Activated effector memory CD4-positive, alpha-beta T cell treated with anti-CD3 and anti-CD28 coated beads, Interleukin-2, amount 50 U/mL, for 16 hours (primary cell): ENCODE measurements at places on chromosomes 7 and 10.

DNA sequence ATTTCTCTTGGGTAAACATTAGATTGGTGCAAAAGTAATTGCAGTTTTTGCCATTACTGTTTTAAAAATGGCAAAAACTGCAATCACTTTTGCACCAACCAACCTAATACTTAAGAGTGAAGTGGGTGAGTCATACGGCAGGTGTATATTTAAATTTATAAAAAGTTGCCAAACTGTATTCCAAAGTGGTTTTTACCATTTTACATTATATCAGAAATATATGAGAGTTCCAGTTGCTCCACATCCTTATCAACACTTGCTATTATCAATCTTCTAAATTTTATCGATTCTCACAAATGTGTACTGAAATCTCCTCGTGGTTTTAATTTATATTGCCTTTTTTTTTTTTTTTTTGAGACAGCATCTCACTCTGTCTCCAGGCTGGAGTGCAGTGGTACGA, 3.5 kb upstream of the SCRN1 start:
- no peak for DNase-seq

GRCh38 chr10:114678820-114679219, 20.7 kb upstream of the ABLIM1 start:
- DNase-seq, result no peak

- no peak for DNase-seq
These were observed 25.4 kb downstream of the GBX1 start for GRCh38 chr7:151141855-151142685.

DNA sequence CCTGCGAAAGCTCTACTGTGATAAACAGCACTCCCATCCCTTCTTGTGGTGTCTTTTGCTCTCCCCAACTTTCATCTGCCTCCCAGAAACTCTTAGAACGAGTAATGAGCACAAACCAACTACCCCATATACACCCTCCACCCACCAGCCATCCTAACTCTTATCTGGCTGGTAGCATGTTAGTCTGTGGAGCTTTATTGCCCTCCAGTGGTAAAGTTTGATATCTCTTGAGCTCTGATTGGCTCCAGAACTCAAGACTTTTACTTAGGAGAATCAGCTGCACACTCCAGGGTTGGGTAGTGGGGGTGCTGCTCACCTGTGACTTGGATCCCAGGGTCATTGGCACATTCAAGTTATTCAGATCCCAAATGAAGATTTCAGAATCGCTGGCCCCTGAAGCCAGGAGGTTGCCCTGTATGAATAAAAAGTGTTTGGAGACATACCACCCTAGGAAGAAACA, 10.9 kb downstream of the SEC31B start:
- no peak for DNase-seq

DNA sequence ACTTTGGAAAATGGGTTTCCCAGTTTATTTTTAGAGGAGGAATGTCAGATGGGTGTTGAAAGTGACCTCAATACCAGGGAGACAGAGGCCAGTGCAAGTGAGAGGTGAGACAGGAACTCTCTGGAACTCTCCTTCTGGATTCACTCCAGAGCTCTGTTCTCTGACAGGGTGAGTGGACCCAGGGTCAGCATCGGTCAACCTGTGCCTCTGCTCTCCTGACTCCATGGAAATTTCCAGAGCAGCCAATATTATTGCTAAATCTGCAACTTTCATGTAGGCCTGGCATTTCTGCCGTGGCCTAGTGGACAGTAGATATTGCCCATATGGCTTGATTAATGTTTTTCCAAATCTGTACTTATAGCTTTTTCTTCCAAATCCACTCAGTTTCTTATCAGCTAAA, 20.2 kb downstream of the AKR1C4 start:
- DNase-seq, result no peak

DNA sequence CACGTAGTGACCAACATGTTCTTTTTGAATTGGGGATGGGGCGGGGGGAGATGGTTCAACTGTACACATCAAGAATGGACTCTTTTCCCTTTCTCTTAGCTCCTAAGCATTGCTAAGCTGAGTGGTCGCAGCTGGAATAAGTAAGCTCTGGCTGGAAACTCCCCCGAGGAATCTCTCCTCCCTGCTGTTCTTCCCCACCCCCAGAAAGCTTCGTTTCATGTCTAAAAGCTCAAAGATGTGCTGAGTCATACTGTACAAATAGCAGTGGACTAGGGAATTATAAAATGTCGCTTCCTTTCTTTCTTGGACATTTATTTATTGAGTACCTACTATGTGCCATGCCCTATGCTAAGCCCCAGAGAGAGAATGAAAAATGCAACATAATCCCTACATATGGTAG, 191.1 kb upstream of the ADO start:
- DNase-seq, result no peak

- DNase-seq, result no peak
These were observed 60.9 kb downstream of the SLC35B4 start for GRCh38 chr7:134255814-134256213.

DNA sequence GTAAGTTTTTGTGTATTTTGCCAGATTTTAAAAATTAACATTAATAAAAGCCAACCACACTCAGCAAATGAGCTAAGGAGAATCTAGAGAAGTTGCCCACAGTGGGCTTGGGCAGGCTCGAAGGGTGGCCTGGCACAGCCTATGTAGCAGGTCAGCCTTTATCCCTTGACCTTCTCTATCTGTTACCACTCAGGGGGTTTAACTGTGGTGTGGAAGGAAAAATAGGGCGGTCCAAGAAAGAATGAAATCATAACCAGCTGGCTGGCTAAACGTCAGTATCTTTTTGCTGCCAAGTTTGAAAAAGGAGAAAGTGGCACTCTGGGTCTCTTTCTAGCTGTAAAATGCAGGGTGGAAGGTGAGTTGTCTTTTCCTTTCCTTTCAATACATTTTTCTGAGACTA, 130.3 kb upstream of the ASAH2 start:
- DNase-seq, result no peak

GRCh38 chr10:124007102-124007772, 86.2 kb downstream of the CHST15 start:
- DNase-seq, result peak; percentile 33

GRCh38 chr10:129078346-129078745, 388.7 kb upstream of the MGMT start:
- DNase-seq, result no peak

DNA sequence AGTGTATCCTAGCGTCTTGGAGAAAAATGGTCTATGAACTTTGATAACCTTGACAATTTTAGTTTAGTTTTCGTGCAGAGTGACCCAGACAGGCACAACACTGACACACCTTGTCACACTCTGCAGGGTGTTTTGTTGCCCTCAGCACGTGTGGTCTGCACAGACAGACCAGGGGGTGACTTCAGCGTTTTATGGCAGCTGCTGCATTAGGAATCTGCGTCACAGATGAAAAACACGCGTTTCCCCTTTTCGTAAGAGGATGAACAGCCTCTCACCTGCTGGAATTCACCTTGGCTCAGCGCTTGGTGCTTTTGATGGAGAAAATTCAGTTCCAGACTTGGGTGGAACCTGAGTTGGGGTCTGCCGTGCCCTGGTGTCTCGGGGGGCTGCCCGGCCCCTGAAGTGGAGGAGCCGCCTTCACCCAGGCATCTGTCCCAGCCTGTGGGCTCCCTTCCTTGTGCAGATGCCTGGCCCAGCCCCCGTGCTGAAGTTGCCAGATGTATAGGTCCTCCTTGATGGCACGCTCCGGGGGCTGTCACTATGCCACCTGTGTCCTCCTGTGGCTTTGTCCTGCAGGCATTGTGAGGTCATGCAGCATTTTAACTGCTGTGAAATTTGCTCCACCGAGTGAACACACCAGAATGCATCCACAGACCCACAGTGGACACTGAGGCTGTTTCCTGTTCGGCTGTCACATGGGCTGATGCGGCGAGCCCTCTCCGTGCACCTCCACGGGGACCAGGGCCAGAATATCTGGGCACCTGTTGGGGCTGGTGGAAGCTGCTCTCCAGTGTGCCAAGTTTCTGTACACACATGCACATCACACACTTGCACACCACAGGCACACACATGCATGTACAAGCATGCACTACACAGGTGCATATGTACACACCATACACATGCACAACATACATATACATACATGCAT, 18.3 kb downstream of the INPP5A start:
- DNase-seq, result no peak

- no peak for DNase-seq
These were observed 101.9 kb upstream of the PRSS58 start for GRCh38 chr7:142359694-142360279.

DNA sequence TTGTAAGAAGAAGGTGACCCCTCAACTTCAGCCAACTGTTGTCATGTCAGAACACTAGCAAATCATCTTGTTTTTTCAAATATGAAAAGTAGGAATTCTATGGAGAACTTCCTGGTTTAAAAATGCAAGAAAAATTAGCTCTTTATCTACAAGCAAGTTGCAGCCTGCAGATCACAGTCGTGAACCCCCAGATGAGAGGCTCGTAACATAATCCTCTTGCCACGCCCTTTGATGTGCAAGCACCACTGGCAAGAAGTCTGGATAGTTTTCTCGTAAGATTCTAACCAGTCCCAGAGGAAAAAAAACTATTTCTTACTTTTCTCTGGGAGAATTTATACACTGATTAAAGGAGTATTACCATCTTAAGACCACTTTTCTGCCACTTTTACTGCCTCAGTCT, 132.3 kb downstream of the DPY19L1 start:
- no peak for DNase-seq

DNA sequence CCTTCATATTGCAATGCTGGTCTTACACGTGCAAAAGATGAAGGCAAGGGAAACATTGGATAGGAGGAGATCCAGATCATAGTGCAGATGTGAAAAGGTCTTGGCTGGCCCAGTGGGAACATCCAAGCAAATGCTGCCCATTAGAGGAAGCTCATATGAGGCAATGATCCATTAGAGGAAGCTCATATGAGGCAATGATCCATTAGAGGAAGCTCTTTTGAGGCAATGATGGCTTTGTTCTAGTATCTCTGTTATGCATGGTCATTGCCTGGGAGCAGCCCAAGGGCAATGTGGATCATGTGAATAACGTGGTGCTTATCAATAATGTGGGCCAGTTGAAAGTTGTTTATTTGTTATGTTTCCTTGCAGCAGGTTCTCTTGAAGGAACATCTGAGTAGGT, 37.8 kb downstream of the STEAP4 start:
- no peak for DNase-seq

DNA sequence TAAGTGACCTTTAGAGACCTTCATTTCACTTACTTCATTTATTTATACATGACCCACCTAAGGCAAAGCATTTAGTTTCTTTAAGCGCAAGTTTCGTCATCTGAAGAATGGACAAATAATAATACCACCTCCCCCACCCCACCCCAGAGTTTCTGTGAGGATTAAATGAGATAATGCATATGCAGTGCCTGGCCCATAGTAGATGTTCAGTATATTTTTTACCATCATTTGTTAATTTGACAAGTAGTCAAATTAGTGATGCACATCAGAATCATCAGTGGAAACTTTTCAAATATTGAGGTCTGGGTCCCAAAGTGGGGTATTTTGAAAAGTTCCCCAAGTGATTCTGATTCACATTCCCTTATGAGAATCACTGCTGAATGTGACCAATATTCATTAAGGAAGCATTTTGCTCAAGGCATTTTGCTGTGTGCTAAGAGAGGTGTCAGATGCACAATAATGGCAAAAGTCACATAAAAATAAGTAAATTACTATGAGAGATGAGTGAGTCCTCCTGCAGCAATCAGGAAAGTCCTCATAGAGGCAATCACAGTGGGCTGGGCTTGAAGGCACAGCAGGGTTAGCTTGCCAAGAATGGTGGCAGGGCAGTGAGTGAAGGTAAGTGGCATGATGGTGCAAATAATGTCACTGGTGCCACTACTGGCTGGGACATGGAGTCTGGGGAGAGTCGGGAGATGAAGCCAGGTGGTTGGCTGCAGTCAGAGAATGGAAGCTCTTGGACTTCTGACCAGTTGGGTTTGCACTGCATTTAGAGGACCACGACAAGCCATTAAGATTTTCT, 244.1 kb downstream of the PTEN start:
- DNase-seq, result no peak
